SIG-M5 (cell line): ENCODE measurements at places on chromosomes 6 and 20.

- DNase-seq: no peak
Measured at GRCh38 chr20:2749951-2750490, 50.4 kb downstream of the CPXM1 start.

DNA sequence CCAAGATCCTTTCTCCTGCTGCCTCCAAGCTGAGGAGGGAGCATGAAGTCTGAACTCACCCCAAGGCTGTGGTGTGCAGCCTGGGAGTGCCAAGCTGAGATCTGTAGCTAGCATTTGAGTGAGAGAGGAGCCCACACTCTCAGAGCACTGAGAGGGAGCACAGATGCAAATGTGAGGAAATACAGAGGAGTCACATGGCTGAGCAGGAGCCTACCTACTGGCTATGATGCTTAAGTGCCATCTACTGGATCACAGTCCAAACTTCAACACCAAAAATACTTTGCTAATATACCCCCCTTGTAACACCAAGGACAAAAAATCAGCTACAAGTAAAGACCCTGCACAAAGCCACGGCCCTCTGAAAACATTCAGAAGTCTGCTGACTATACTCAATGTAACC, 94.4 kb upstream of the IMPG1 start:
- no peak for DNase-seq

GRCh38 chr6:2843138-2843740, 1.6 kb upstream of the SERPINB1 start:
- DNase-seq: no peak

DNA sequence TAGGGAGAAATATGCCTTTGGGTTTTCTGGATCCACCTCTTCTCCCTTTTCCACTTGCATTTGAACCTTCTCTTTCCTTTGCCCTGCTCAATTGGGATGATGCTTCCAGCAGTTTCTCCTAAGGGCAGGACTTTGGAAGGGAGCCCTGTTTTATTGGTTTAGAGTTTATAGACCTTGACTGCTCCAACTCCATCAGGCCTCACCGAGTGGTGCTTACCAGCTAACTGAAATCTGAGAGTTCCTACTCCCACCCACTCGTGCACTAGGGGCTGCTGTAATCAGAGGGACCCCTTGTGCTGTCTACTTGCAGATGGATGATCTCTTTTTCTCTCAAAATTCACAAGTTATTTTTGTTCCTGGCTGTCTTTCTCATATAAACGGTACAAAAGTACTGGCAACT, 121.3 kb upstream of the SLC22A16 start:
- DNase-seq: no peak

DNA sequence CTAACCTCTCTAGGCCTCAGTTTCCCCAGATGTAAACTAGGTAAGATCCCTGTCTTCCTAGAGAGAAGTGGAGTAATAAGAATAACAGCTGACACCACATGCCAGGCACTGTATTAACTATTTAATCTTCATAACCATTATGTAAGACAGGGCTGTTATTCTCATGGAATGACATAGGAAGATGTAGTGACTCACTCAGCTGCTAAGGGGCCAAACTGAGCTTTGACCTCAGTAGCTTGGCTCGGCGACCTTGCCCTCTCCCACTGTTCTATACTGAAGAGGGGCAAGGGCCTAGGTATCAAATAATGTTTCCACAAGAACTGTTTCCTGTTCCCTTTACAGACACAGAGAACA, 2.9 kb upstream of the MDGA1 start:
- DNase-seq: no peak

GRCh38 chr20:22815603-22816315, 219.4 kb upstream of the SSTR4 start:
- no peak for DNase-seq

DNA sequence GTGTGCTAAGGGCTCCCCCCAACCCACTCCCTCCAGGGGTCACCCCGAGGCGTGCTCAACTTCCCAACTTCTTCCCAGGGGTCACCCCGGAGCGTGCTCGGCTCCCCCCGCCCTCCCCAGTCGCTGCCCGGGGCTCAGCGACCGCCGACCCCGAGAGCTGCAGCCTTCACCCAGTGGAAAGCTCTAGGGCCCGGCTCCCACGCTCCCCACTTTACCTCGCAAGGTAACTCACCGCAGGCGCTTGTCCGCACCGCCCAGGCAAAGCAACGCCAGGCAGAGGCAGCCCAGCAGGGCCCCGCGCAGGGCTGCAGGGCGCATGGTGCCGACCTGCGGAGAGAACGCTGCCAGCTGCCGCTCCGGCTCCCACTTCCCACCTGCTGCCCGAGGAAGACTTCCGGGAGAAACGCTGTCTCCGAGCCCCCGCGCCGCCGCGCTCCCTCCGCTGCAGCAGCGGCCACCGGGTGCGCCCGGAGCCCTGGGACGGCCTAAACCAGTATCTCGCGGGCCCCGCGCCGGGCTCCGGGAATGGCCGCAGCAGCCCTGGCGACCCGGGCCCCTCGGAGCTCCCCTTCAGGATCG, 396 bp downstream of the RNASET2 start:
- DNase-seq: no peak

GRCh38 chr6:79971193-79971592, 23.8 kb upstream of the ELOVL4 start:
- DNase-seq: no peak

- DNase-seq: no peak
Measured at GRCh38 chr6:1609041-1609647, 571 bp upstream of the FOXC1 start.

DNA sequence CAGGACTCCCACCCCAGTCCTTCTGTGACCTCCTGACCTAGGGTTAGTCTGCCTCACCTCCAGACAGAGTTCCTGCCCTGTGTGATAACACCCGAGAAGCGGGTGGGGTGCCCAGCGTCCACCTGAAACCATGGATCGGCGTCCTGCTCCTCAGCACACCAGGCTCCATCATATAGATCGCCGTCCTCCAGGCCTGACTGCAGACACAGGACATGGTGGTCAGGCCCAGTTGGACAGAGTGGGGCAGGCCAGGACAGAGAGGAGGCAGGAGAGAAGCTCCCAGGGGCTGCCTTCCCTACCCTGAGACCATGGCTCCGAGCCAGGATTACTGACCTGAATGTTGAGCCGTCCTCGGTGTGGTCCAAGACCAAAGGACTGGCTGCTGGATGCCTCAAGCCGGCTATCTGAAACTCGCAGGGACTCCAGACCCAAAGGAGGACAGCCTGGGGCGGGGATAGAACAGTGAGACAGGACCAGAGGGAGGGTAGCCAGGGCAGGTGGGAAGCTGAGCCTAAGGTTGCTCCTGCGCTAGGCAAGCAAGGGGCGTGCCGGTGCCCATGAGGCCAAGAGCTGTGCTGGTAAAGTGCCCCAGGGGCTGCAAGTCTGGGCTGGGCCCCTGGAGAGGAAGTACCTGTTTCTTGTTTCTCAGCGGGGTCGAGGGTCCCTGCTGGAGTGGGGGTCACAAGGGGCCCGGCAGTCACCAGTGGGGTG, 2.2 kb downstream of the CPXM1 start:
- no peak for DNase-seq

DNA sequence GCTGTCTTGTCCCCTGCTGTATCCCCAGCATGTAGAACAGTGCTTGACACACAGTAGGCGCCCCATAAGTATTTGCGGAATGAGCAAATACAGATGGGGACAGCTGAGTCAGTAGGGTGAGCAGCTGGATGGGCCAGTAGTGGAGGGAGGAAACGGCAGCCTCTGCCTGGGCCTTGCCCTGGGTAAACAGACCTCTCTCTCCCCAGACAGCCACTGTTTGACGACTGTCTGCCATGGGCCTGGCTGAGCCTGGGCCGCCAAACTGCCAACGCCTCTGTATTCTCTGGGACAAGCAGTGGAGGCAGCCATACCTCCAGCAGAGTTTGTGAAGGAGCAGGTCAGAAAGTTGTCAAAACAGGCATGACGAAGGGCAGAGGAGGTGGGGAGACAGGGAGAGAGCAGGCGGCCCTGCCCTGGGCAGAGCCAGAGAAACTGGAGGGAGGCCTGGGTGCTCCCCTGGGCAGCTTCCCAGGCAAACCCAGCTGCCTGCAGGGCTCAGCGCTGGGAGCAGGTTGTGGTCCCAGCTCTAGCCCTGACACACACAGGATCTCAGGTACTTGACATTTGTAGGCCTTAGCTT, 15.2 kb downstream of the HNF4A start:
- no peak for DNase-seq
